ENCODE measurements at places on chromosomes 13 and 19. TPM values are rescaled to one million over a fixed set of nuclear protein-coding genes. Genes with fewer than 3 reads are reported as not detected.

RNF113B gene
- total RNA-seq = not detected

CLEC17A gene
- total RNA-seq = not detected

RAB3A gene
- 1.9 TPM for total RNA-seq

PRR36 gene
- 0.26 TPM for total RNA-seq

- H3K27ac ChIP-seq = no peak overlapping the region
- no peaks in the 10 kb centered on the region for H3K4me1 ChIP-seq
- no peak overlapping the region for H3K4me3 ChIP-seq
- no peak for DNase-seq
- H3K27me3 ChIP-seq = no peaks in the 10 kb centered on the region
- H3K36me3 ChIP-seq = no peaks in the 10 kb centered on the region
These were observed 508.5 kb downstream of the KLF12 start for GRCh38 chr13:73625562-73626339.

DNA sequence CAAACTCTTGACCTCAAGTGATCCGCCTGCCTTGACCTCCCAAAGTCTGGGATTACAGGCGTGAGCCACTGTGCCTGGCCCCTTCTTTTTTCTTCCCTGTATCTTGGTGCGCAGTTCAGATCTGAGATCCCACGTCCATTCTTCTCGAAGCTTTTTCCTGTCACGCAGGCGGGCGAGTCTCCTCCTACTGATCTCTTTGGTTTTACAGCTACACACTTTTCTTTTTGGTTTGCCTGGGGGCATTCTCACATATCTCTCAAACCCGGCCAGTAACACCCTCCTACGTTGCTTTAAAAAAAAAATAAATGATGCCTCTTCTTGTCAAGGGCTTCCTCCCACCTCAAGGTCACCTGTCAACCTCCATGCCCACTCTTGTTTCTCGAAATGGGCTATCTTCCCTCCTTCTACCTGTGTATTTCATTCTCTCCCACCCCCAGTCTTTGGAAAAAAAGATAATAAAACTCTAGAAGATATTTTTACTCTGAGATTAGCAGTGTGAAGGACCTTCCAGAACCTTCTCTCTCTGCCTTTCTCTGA lies 12.1 kb downstream of the TMPRSS9 start:
- H3K27ac ChIP-seq = no peak overlapping the region
- H3K4me3 ChIP-seq = no peak overlapping the region
- no peaks in the 10 kb centered on the region for H3K4me1 ChIP-seq
- H3K27me3 ChIP-seq = peaks cover 20% of the 10 kb centered on the region

DNA sequence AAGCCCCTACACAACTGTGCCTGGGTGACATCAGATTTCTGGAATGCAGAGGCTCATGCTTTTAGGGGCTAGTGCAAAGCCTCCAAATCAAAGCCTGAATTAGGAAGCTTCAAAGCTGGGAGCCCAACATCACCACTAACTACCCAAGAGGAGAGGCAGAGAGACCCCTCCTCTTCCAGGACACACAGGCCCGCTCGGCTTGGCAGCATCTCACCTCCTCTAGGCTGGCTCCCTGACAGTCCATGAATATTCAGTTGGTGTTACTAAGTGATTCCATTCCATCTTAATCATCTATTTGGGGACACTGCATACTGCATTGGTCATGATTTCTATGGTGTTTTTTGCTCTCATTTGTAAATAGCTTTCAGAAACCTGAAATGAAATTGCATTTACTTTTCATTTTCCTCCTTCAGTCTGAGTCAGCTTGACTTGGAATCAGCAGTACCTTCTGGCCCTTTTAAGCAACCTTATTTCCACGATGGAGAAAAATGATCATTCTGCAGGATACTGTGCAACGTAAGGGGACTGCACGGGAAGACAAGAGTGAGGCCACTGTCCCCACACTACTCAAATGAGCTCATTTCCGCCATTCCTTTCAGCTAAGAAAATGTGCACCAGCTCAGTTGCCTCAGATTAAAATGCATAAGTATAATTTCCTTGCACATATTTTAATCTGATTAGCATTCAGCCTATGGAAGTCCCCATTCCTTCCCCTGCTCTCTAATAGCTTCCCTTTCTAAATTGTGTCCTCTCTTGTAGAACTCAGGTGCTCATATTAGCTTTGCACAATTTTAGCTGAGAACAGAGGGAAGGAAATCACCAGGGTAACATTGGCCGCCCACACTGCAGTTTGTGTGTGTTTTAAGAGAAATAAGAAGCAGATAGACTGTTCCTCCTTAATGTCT lies 219.9 kb downstream of the RFC3 start:
- H3K27me3 ChIP-seq = no peaks in the 10 kb centered on the region
- no peak overlapping the region for H3K4me3 ChIP-seq
- no peak overlapping the region for H3K27ac ChIP-seq
- H3K4me1 ChIP-seq = no peaks in the 10 kb centered on the region
- H3K36me3 ChIP-seq = no peaks in the 10 kb centered on the region

- H3K4me3 ChIP-seq = peak overlapping the region; percentile 75
- no peaks in the 10 kb centered on the region for H3K27me3 ChIP-seq
- H3K4me1 ChIP-seq = peaks cover 24% of the 10 kb centered on the region
- H3K27ac ChIP-seq = peak overlapping the region; percentile 92
- H3K36me3 ChIP-seq = peaks cover 3% of the 10 kb centered on the region
- peak; percentile 49 for DNase-seq
These were observed 594 bp downstream of the ZNF146 start for GRCh38 chr19:36215276-36216123.

DNA sequence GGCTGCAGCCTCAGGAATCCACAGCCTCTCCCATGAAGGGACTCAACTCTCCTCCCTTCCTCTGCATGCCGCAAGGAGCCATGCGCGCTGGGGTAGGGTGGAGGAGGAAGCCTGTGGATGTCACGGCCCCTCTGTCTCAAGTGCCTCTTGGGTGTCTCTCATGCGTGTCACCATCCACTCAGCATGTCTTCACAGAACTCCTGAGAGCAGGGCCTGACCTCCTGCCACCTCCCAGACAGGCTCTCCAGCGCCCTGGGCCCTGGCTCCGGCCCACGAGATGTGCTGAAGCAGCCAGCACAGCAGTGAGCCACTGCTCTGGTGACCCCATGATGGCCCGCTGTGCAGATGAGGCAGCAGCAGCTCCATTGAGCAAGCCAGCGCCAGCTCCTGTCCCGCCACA lies 25.9 kb upstream of the SPACA7 start:
- H3K4me1 ChIP-seq = no peaks in the 10 kb centered on the region
- no peak overlapping the region for H3K4me3 ChIP-seq
- peaks cover 26% of the 10 kb centered on the region for H3K27me3 ChIP-seq
- DNase-seq = no peak
- no peak overlapping the region for H3K27ac ChIP-seq

DNA sequence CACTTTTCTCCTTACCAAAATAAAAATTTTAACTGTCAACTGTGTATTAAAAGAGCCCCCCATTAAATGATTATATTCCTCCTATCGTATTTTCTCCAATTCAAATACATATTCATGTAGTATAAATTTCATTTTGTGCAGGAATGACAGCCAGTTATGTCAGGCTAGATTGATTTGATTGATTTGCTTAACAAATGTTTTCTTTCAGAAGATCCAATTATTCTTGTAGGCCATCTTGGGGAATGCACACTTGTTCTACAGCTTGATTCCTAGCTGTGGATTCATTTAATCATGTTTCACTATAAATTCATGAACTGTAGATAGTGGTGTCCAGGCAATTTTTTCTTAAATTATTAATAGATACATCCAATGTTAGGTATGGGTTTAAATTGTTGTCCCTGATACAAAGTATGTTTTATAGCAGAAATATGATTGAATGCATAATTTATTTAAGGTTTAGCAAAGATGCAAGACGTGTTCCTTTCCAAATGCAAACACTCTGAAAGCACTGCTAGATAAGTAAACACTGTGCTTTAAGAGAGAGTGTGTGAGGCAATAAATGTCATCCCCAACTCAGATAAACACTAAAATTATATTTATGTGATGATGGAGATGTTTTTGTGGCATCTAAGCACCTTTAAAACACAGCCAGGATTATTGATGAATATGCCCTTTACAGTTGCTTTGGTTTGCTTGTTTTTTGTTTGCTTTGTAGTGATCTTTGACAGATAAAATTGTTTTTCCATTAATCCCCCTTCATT lies 531.1 kb downstream of the DCT start:
- no peaks in the 10 kb centered on the region for H3K4me1 ChIP-seq
- H3K27ac ChIP-seq = no peak overlapping the region
- H3K4me3 ChIP-seq = no peak overlapping the region
- no peaks in the 10 kb centered on the region for H3K36me3 ChIP-seq

DNA sequence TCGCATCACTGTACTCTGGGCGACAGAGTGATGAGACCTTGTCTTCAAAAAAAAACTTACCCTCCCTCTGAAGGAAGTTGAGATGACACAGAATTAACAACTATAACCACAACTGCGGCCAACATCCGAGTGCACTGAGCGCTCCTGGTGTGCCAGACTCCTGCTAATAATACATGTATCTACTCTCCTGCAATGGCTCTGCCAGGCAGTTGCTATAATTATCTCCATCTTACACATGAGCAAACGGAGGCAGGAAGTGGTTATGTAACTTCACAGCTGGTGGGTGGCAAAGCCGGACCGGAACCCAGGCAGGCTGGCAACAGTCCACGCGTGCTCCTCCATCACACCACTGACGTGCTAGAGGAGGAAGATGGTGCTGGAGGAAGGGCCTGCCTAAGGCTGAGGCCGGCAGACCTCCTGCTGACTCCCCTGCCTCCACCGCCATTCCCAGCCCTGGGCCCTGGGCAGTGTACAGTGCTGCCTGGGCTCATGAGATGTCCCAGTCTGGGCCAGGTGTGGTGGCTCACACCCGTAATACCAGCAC lies 12.6 kb downstream of the XRCC1 start:
- H3K4me1 ChIP-seq = peaks cover 11% of the 10 kb centered on the region
- no peak overlapping the region for H3K4me3 ChIP-seq
- DNase-seq = no peak
- peaks cover 31% of the 10 kb centered on the region for H3K36me3 ChIP-seq

- no peak for DNase-seq
- H3K4me3 ChIP-seq = no peak overlapping the region
- H3K36me3 ChIP-seq = no peaks in the 10 kb centered on the region
- peak overlapping the region; percentile 15 for H3K27ac ChIP-seq
- H3K27me3 ChIP-seq = no peaks in the 10 kb centered on the region
These were observed 7.0 kb upstream of the MAMSTR start for GRCh38 chr19:48726556-48726955.

DNA sequence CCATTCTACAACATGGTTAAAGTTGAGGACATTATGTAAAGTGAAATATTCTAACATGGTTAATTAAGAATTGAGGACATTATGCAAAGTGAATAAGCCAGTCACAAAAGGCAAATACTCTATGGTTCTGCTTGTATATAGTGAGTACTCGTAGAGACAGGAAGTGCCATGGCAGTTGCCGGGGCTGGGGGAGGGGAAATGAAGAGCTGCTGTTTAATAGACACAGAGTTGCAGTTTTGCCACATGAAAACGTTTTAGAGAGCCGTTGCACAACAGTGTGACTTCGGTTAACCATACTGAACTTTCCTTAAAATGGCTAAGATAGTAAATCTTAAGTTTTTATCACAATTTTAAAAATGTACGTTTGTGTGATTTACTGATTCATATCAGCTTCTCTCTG lies 176.9 kb downstream of the SHISA2 start:
- no peak overlapping the region for H3K4me3 ChIP-seq
- H3K27ac ChIP-seq = no peak overlapping the region
- DNase-seq = no peak
- H3K27me3 ChIP-seq = no peaks in the 10 kb centered on the region

GRCh38 chr13:109100705-109101304 lies 471.4 kb downstream of the MYO16 start:
- no peak for DNase-seq
- peaks cover 7% of the 10 kb centered on the region for H3K27me3 ChIP-seq
- H3K4me3 ChIP-seq = no peak overlapping the region
- H3K4me1 ChIP-seq = no peaks in the 10 kb centered on the region
- no peak overlapping the region for H3K27ac ChIP-seq
- no peaks in the 10 kb centered on the region for H3K36me3 ChIP-seq
